ENCODE measurements at places on chromosomes 1 and 21. TPM values are rescaled to one million over a fixed set of nuclear protein-coding genes. Genes with fewer than 3 reads are reported as not detected.

DNA sequence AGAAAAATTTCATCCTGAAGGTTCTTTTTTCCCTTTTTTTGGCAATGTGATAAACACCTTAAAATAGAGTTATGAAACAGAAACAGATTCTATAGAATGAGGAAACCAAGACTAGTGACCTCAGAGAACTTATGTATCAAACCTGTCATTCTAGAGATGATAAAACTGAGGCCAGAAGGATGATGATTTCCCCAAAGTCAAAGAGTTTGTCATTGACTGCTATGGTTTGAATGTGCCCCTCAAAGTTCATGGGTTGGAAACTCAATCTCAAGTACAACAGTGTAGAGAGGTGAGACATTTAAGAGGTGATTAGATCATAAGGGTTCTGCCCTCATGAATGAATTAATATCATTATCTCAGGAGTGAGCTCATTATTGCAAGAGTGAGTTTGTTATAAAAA is 13.7 kb upstream of the BEND5 start:
- DNase-seq = no peak

GRCh38 chr1:23483321-23484252 is at the start of gene ASAP3:
TSS of gene ASAP3 (minus strand) at chr1:23484179. CDS start at chr1:23484133, 46 bp downstream.
- DNase-seq = peak; percentile 88

GRCh38 chr1:182196897-182197870 is 135.7 kb upstream of the ZNF648 start:
- no peak for DNase-seq

- no peak for DNase-seq
Measured at GRCh38 chr1:110967256-110967655, 3.5 kb upstream of the LRIF1 start.

DNA sequence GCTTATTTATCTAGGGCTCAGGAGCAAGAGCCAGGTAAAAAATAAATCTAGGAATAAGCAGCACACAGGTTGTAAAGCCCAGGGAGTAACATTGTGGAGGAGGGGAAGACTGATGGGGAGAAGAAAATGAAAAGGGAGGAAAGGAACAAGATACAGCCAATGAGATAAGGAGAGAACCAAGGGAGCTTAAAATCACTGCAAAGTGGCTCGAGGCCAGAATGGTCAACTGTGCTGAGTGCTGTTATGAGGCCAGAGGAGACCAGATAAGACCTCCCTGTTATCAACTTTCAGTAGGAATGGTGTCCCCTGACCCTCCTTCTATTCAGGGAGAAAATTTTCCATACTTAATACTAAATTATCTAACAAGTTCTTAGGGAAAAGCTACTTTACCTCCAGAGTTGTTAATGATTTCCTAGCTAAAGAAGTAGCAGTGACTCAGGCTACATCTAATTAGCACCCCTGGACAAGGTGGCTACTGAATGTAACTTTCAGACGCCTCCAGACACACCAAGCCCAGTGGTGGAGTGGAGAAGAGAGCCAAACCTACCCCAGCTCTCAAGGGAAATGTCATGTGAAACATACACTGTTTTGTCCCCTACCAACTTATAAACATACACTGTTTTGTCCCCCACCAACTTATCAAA is 25.5 kb downstream of the ENAH start:
- DNase-seq = peak; percentile 64

- peak; percentile 86 for DNase-seq
Measured at GRCh38 chr1:119544165-119544762, 37.3 kb downstream of the HSD3B1 start.

DNA sequence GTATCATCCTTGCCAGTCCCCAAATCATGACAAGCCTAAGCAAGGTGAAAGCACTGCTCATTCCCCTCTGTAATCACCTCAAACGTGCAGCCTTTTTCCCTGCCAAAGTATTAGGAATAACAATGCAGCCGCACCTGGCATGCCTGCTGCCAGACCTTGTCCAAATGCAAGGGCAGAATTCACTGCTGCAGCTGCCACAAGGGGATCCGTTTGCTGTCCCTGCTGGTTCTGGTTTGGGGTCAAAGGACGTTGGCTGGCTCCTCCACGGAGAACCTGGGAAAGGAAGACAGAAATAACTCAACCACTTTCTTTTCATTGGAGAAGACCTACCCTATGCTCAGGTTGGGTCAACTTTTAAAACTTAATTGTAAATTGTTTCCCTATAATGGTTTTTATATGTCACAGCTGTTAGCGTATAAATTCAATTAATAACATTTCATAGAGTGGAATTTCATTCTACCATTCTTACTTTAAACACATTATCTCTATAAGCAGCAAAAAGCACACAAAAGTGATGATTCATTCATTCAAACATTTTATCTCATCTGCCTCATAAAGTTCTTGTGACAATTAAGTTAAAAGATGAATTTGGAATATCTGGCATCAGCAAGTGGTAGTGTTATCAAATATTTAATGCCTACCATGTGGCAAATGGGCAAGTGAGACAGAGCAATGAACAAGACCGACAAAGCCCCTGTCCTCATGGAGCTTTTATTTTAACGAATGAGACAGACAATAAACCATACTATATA is 59.8 kb upstream of the SDC3 start:
- no peak for DNase-seq

- DNase-seq = peak; percentile 30
Measured at GRCh38 chr1:109312978-109313775, 6.4 kb upstream of the MYBPHL start.

DNA sequence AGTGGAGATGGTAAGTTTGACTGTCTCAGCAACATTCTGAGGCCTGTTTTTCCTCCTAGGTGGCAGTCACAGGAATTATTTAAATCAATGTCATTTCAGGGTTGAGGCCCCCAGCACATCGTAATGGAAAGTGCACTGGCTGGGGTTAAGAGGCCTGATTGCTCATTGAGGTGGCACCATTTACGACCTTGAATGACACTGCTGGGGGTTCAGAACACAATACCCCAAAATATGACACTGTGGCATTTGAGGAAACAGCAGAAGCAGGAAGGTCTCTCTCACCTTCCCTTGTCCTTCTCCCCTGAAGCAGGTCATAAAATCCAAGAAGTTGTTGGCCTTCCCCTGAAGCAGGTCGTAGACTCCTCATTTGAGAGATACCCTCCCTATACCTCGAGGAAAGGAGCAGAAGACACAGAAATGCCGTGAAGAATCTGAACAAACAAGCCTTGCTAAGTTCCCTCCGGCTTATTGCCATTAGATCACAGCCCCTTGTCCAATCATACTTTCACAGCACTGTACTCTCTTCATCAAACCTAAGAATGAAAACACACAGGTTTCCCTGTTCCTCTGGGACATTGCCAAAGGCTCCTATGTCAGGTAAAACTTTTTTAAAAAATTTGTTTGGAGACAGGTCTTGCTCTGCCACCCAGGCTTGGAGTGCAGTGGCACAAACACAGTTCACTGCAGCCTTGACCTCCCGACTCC is 71.3 kb downstream of the S1PR1 start:
- no peak for DNase-seq

INKA2 gene
- total RNA-seq = 1.9 TPM

CFAP74 gene
- total RNA-seq = 0.57 TPM

HSD3B2 gene
- not detected for total RNA-seq

LCE6A gene
- not detected for total RNA-seq

PLA2G2D gene
- not detected for total RNA-seq

FCAMR gene
- not detected for total RNA-seq

Measured in endodermal cell (in vitro differentiated cells).